ENCODE measurements at places on chromosomes 11 and 22.

GRCh38 chr11:29527391-29527936 is 489.4 kb downstream of the KCNA4 start:
- no peak for DNase-seq

- no peak for DNase-seq
These were observed 166.0 kb downstream of the METTL15 start for GRCh38 chr11:28274216-28274615.

DNA sequence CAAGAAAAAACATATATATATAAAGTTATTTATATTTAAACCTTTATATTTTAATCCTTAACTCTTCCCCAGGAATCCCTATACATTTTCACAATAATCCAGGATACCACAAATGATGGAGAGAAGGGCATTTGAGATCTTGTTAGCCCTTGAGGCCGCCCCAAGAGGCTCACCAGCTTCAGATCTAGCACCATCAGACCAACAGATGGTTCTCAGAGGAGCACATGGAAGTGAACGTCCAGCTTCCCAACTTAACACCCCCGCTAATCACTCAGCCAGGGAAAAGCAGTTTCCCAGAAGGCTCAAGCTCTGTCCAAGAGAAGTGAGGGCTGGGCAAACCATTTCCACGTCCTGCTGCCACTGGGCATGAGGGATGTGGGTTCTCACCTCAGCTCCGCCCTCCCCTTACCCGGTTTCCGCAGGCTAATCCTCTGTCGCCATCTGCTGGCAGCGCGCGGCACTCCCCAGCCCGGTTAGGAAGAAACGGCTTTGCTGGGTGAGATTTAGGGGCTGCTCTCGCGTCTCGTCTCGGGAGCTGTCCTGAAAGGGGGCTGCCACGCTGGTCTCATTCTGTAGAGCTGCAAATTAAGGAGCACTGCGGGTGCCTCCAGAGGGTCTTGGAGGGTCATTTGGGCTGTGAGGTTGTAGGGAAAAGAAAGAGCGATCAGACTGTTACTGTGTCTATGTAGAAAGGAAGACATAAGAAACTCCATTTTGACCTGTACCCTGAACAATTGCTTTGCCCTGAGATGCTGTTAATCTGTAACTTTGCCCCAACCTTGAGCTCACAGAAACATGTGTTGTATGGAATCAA is 6.8 kb upstream of the FAM111A start:
- peak; percentile 93 for DNase-seq

GRCh38 chr11:62553839-62554361 is 7.3 kb upstream of the AHNAK start:
- no peak for DNase-seq

GRCh38 chr22:38415561-38416321 is 39.3 kb downstream of the KCNJ4 start:
- DNase-seq = peak; percentile 52

GRCh38 chr22:26916236-26916635 is 258.8 kb downstream of the MIAT start:
- DNase-seq = no peak

DNA sequence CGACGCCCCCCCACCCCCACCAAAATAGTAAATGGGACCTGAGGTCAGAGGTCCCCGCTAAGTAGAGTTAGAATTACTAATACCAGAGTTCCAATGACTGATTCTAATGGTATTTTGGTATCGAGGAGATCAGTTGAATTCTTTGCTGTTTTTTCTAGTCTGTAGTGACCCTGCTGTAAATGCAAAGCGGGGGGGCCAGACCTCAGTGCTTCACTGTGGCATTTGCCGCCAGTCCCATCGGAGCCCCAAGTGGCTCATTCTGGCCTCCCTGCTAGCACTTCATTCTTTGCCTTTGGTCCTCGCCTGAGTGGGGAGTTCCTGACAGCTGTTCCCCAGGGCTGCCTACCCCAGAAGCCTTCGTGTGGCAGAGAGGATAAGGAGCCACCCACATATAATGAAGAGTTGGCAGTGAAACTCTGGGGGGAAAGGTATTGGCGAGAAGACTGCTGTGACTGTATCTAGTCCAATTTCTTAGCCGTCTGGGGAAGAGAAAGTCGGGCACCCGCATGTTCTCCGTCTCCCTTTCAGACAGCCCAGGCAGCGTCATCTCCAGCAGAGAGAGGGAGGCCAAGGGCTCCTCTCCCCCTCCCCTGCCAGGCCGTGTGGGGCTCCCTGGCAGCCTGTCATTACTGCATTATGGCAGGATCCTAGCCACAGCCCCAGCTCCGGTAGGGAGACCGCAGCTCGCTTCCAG is 19.4 kb upstream of the CABP7 start:
- DNase-seq = no peak

GRCh38 chr11:108973402-108974162 is 308.7 kb downstream of the DDX10 start:
- DNase-seq = no peak

GRCh38 chr11:66327171-66328030 is 8.8 kb downstream of the RIN1 start:
- no peak for DNase-seq

DNA sequence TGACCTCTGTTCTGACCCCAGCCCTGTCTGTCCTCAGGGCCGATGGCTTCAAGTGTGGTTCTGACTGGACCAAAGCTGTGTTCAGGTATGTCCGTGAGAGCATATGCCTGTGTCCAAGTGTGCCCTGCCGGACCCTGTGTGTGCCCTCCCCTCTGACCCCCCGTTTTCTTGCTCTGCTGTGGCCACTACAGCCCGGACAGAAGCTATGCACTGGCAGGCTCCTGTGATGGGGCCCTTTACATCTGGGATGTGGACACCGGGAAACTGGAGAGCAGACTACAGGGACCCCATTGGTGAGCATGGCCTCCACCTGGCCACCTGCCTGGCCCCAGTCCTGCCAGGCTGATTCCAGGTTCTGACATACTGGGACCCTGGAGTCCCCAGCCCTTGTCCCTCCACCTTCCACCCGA is 14.5 kb downstream of the ATG16L2 start:
- DNase-seq = no peak

- DNase-seq = no peak
These were observed 6.6 kb upstream of the AMBRA1 start for GRCh38 chr11:46600194-46600960.

GRCh38 chr11:78000193-78000592 is 5.7 kb upstream of the INTS4 start:
- DNase-seq = peak; percentile 42

All from activated naive CD4-positive, alpha-beta T cell treated with anti-CD3 and anti-CD28 coated beads, Interleukin-2, amount 50 U/mL, for 72 hours (primary cell).